NCI-H524 treated with DMSO at 0.1 percent for 48 hours (cell line): ENCODE measurements at places on chromosomes 5 and 9.
A peak's percentile ranks its signal among the peaks of the same experiment; 100 is the strongest.

- DNase-seq, result no peak
Observed at GRCh38 chr9:93122721-93123221, 11.3 kb downstream of the NINJ1 start.

- DNase-seq, result no peak
Observed at GRCh38 chr5:58381566-58381965, 78.3 kb downstream of the PLK2 start.

GRCh38 chr5:173501922-173502321 is 114.5 kb downstream of the BOD1 start:
- no peak for DNase-seq

GRCh38 chr5:27523629-27524028 is 485.2 kb upstream of the CDH9 start:
- DNase-seq, result no peak

DNA sequence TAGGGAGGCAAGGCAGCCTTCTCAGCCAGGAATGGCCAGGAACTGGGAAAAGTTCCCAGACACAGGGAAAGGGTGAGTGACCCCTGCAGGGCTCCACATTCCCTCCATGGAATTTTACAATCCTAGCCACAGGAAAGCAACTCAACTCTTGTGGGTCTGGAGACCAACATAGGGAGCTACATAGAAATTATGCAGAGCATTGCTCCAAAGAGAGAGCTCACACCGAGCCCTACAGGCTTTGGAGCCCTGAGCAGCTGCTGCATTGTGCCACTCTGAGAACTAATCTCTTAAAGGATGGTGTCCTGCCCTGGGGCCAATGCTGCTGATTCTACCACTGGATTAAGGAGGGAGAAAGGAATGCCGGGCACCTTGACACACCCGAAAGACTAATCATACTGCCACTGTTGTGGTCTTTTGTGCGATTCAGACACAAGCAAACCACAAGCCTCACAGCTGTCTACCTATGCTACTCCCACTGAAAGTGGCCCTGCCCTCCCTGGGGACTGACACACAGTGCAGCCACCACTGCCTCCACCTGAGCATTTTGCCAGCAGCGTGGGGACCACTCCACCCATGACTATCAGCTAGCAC is 1089.8 kb upstream of the NUDT12 start:
- DNase-seq, result no peak

DNA sequence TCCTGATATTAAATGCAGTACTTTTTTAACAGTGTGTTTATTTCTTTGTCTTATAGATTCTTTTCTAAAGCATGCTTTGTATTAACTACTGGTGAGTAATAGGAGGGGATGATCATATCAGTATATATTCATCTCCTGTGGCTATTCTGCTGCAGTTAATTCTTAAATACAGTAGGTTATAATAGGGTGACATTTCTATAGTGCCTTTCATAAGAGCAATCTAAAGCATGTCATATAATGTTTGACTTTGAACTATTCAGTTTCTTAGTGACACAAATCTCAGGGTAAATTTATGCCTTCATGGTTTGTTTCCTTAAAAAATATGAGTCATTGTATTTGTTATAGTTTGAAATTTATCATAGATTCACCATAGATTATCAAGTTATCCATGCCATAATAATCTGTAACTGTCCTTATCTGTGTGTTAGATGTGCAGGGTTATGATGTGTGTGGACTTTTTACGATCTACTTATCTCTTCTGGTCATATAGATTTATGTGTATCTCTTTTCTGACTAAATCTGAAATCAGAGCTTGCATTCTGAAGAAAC is 1019.5 kb downstream of the NR2F1-AS1 start:
- DNase-seq, result no peak

DNA sequence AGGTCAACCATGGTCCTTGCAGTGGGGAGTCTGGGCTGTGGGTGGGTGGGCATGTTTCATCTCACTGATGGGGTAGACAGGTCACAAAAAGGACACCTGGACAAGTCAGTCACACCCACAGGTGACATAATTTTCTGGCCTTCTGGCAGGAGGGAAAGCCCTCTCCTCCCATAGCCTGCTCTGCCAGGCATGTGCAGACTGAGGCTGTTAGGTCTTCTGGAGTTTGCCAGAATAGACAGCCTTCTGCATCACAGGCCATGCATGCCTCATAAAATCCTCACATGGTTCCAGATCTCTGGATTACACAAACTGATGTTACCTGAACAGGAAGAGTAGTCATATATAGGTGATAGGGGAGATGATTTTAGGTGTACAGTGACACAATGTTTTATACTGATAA is 49.1 kb downstream of the ARHGAP26 start:
- no peak for DNase-seq

DNA sequence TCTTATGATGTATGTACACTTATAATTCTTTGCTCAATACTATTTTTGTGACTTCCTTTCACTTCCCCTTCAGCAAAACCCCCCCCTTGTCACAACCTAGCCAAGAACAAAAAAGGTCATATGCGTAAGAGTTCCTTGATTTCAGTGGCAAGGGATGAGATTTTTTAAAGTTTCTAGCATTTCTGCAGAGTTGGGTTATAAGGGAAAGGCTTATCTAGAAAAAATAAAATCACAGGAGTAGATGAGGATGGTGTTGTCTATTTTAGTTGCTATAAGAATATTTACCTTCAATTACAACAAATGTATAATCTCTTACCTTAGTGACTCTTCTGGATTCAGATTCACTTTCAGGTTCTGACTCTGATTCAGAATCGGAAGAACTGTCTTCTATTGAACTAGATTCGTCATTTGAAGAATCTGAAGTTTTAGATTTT is 184.6 kb downstream of the AP3B1 start:
- DNase-seq, result no peak

GRCh38 chr5:175168882-175169507 is 275.0 kb downstream of the DRD1 start:
- DNase-seq, result no peak

GRCh38 chr5:170748951-170749471 is 34.5 kb upstream of the GABRP start:
- no peak for DNase-seq

- DNase-seq, result no peak
Observed at GRCh38 chr5:89168766-89169165, 285.8 kb upstream of the MEF2C start.

GRCh38 chr5:23314827-23315226 is 192.6 kb upstream of the PRDM9 start:
- no peak for DNase-seq

- no peak for DNase-seq
Observed at GRCh38 chr5:89147031-89147430, 264.0 kb upstream of the MEF2C start.

GRCh38 chr5:111075520-111075919 is 4.0 kb downstream of the TSLP start:
- no peak for DNase-seq

- DNase-seq, result no peak
Observed at GRCh38 chr5:102211165-102211564, 84.9 kb downstream of the SLCO4C1 start.

DNA sequence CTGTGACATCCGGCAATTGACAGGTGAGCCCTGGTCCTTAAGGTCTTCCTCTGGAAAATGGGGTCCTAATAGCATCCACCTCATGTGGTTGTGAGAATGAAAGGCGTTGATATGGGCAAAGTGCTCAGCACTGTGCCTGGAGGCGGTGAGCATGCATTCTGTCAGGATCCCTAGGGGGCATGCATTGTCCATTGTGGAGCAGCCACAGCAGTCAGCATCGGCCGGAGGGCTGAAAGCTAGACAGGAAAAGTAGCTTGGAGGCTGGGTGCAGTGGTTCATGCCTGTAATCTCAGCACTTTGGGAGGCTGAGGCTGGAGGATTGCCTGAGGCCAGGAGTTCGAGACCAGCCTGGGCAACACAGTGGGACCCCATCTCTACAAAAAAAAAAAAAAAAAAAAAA is 122.2 kb downstream of the LHX2 start:
- DNase-seq, result no peak

DNA sequence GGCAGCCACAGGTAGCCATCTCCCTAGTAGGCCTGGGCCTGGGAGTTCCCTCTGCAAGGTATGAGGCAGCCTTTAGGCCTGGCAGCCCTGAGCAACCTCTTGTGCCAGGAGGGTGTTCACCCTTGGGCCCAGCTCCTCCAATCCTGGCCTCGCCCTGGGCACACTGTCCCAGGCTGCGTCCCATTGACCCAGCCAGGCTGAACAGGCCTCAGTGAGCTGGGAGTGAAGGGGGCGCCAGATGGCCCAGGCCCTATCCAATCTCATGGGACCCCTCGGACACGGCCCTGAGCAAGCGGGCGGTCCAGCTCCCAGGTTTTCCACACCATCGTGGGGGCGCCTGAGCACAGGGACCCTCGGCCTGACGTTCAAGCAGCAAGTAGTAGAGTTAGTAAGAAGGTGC is 14.5 kb downstream of the SH3GLB2 start:
- DNase-seq, result no peak

DNA sequence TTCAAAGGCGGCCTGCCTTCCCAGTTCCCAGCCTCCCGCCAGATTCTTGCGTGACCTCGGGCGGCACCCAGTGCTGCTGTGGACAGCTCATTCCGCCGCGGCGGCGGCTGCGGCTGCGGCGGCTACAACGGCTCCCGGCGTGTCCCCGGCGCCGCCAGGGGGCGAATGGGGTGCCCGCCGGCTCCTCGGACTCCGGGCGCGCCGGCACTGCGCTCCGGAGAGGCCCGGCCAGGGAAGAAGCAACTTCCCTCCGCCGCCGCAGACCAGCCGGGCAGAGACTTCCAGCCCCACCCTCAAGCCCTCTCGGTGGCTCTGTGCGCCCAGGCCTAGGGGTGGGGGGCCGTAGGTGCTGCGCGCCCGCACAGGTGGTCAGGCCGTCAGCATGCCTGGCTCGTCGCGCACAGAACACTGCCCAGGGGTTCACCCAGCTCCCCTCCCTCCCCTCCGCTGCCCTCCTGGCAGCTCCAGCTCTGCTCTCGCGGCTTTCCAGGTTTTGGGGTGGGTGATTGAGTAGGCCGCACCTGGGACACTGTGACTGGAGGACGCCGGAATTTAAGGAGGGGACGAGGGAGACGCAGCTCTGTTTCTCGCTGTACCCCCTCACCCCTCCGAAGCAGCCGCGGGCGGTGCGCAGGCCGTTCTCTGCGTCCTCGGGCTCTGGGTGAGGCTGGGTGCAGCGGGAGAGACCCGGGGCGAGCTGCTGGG is 20.2 kb downstream of the IGIP start:
- DNase-seq, result peak; percentile 27

- no peak for DNase-seq
Observed at GRCh38 chr9:79584655-79584982, 12.9 kb downstream of the TLE4 start.

DNA sequence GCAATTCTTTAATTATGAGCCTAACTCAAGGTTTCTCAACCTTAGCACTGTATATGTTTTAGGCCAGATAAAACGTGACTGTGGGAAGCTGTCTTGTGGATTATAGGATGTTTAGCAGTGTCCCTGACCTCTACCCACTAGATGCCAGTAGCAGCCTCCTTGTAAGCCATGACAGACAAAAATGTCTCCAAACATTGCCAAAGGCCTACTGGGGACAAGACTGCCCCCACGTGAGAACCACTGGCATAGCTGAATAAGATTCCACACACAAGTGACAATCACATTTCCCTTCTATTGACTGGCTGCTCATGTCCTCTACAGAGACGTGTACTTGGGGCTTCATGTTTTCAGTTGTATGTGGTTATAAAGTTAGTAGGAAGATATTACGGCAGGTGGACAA is 55.4 kb downstream of the GOLM1 start:
- DNase-seq, result no peak

DNA sequence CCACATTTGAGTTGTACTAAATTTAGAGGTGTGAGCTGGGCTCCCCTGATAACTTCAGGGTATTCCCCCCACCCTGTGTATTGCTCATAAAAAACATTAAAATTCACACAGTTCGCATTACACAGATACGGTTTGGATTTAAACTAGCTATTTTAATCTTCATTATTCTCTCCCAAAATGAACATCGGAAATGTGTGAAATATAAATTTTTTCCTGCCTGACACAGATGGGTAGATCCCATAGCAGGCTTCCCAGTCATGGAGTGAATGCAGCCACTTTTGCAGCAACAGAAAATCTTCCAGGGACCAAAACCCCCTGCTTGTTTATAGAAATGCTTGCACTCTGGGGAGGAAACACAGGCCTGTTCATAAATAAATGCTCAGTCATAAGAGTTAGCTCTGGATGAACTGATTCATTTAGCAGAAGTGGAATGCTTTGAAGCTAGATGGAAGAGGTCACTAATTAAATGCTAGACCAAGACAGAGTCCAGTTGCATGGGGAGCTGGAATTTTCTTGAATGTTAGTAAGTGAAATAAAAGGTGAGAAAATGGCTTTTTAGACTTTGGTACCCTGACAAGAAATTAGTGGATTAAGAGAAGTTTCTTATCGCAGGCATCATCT is 115.6 kb downstream of the PDE8B start:
- no peak for DNase-seq

GRCh38 chr5:69502367-69502766 is 9.8 kb downstream of the OCLN start:
- no peak for DNase-seq

- DNase-seq, result no peak
Observed at GRCh38 chr5:14204785-14205321, 61.7 kb downstream of the TRIO start.

DNA sequence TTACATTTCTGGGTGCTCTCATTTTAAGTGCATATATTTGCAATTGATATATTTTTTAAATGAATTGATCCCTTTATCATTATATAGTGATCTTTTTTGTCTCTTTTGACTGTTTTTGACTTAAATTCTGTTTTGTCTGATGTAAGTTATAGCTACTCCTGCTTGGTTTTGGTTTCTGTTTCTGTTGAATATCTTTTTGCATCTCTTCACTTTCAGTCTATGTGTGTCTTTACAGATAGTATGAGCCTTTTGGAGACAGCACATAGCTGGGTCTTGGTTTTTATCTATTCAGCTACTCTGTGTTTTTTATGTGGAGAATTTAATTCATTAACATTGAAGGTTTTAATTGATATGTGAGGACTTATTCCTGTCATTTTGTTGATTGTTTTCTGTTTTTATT is 311.3 kb downstream of the SPATA31D1 start:
- DNase-seq, result no peak

- no peak for DNase-seq
Observed at GRCh38 chr9:77464661-77465060, 183.5 kb downstream of the GNA14 start.

DNA sequence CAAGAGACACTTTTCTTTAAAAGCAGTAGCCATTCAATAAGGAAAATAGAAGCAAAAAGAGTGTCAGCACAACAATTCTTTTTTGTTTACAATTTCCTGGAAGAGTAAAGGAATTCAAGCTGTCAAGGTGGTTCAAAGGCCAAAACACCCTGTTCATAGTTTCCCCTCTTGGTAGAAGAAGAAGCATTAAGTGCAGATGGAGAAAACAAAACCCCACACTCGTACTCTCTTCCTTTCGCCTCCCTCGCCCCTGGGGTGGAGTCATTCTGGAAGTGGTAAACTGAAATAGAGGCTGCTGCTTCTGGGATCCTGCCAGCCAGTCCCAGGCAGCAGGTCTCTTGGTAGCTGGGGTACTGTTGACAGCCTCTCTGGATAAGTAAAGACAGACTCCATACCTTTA is 105.0 kb downstream of the ANKRD55 start:
- DNase-seq, result no peak

GRCh38 chr5:112228667-112229066 is 190.4 kb downstream of the EPB41L4A start:
- no peak for DNase-seq
